Stimulated activated CD4-positive, alpha-beta T cell treated with anti-CD3 and anti-CD28 coated beads, Interleukin-1b, Interleukin-23, amount 100 ng/mL, for 4 hours (primary cell): ENCODE measurements at places on chromosomes 3 and 15.

GRCh38 chr3:30952786-30953185, 58.3 kb upstream of the GADL1 start:
- DNase-seq = no peak

GRCh38 chr3:155386919-155387318, 93.4 kb upstream of the STRIT1 start:
- DNase-seq = no peak

GRCh38 chr15:58487041-58487723, 55.4 kb downstream of the LIPC start:
- DNase-seq = no peak

GRCh38 chr3:16515885-16516420, 2.5 kb upstream of the RFTN1 start:
- no peak for DNase-seq

GRCh38 chr15:80875568-80876347, 96.6 kb downstream of the CEMIP start:
- DNase-seq = no peak

DNA sequence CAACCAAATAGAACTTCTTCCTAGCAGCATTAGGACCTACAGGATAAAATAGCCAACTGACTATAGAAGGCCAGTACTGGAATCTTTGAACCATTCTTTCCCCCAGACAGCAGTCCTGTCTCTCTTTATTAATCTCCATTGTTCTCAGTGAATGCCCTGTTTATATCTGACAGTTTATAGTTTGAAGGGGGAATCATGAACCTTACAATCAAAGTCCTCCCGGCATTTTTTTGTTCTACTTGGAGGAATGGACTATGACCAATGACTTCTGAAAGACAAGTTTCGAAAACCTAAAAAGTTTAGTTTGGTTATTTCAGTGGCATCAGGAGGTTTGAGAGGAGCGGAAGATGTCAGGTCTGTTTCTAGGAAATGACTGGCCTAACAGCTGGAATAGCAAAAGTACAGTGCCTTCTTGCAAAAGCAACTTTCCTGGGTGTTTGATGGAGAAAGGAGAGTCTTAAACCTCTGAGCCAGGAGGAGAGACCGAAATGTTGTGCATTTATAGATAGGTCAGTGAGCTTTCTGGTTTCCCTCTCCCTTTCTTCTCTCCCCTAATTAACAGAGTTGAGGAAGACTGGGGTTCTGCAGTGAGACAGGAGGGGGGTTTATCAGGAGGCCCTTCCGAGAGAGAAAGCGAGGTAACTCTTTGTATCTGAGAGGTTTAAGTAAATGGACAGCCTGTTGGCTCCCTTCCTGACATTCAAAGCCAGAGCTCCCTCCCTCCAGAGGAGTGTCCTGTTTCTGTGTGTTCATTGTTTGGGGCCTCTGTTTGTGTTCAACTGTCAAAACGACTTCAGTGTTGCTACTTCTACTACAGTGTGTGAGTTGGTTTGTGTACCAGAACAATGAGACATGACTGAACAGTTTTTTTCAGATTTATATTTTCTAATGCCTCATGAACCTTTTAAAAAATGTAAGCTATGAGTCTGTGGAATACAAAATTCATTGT, 383.0 kb upstream of the RARB start:
- DNase-seq = no peak

DNA sequence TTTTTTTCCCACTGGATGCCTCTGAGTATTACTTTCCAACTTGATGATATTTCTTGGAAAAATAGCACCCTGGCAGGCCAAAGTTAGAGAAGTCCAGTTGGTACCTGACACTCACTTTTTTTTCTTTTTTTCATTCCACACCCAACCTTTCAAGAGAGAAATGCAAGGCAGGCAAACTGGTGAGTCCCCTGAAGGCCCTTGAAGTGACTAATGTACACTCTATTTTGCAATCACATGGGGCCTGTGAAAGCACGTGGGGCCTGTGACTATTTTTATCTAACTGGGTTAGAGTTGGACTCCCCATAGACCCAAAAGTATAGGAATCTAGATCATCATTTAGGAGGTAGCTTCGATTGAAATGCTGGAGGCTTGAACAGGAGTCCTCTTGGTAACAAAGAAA, 316.7 kb downstream of the CHL1 start:
- no peak for DNase-seq

DNA sequence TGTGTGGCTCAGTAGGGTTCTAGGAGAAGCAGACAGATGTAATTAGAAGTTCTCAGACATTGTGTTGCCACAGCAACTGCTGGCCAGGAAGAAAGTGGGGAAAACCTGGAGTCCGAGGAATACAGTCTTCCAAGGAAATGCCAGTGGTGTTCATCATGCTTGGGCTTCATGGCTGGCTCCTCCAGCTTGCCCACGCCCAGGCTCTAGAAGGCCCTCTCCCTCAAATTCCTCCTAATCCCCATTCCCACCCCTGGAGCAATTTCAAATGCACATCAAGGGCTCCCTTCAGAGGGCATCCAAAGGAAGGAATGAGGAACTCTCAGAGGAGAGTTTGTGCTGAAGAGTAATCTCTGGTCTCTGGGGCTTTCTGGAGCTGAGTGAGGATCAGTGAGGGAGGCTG, 21.9 kb downstream of the FSTL1 start:
- DNase-seq = no peak

GRCh38 chr15:38868326-38869114, 303.9 kb upstream of the RASGRP1 start:
- DNase-seq = no peak

DNA sequence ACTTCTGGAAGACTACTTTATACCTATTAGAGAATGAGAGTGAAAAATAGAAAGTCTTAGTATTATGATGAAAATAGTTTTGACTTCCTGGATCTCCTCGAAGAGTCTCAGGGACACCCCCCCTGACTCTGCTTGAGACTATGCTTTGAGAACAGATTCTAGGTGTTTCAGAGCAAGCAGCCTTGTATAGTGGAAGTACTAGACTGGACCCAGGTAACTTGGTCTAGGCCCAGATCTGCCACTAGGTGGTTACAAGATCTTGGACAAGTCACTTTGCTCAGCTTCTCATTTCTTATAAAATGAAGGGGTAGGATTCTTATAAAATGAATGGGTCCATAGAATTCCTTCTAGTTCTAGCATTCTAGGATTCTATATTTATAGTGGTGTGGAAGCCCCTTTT, 9.1 kb downstream of the ABHD5 start:
- no peak for DNase-seq

GRCh38 chr15:53837263-53837662, 77.8 kb upstream of the WDR72 start:
- DNase-seq = no peak

DNA sequence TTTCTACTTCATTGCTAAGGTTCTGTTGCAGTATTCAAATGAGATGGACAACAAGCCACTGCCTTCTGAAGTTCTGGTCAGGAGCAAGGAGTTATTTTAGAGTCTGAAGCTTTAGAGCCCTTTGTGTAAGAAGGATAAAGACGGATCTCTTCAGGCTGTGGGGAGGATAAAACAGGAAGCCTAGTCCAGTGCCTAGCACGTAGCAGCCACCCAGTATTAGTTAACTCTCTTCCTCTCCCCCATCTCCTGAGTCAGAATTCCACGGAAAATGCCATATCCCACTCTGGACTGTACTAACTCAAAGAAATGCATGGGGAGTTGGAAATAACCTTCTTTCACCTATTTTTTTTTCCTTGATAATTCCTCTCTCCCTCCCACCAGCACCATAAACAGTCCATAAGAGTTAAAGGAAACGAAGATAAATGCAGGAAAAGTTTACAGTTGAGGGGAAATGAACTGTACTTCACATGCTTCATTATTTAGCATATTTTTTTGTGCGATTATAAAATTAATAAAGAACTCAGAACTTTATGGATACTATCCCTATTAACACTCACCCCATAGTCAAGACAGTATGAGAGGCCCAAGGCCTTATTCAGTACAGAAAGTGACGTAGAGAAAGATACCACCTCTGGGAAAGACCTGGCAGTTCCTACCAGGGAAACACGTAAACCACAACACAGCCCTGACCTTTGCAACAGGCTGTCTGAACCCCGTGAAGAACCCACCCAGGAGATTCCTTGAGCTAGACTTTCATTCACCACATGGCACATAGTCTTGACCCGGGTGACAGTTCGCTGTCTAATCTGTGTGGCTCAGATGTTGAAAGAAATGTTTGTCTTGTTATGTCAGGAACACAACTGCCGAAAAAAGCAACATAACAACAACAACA, 9.2 kb downstream of the IGF2BP2 start:
- no peak for DNase-seq

DNA sequence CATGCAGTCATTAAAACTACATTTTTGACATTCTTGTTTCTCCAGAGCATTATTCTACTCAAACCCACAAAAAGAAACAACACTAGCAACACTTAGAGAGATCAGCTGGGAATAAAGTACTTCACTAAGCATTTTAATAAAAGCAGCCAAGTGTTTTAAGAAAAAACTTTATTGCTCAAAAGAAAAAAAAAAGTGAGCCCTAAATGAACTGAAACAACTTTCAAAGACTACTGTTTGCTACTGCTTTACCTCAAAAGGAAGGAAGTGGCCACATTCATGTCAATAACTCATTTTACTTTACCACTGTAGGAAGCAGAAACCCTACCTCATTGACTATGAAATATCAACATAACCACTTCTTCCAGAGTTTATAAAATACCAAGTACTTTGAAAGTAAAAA, 91.3 kb downstream of the UACA start:
- DNase-seq = no peak

- DNase-seq = no peak
Measured at GRCh38 chr15:45903283-45903682, 268.5 kb downstream of the SQOR start.

DNA sequence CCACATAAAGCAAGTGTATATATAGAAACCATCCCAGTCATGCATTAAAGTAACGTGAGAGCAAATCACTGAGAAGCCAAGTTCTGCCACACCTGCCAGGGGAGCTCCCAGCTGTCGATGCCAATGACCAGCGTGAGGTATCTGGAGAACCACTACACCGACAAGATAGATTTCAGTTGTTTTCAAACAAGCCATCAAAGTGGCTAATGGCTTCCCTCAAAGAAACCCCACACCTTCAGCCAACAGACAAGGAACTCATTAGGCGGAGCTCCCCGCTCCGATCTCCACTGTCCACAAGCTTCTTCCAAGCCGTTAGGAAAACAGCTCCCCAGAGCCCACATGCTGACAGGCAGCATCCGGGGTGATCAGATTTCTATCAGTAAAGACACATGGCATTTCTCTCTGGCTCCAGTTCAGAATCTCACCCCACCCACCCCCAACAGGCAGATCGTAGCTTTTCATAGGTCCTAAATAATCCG, 54.2 kb upstream of the SPATA12 start:
- no peak for DNase-seq

DNA sequence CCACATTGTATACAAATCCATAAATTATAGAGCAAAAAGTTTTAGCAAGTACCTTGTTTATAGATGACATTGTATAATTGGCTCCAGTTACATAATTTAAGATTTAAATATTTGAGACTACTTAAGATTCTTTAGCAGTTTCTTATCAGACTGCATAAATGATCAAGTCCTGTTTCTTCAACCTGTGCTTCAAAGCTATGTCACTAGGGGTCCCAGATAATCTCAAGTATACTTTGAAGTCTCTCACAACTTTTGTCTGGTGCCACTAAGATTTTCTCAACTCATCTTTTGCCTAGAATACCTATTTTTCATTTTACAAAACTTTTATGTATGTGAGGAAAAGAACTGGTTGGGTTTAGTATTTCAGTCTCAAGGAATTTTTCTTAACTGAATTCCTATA, 205.5 kb downstream of the STAG1 start:
- DNase-seq = no peak

DNA sequence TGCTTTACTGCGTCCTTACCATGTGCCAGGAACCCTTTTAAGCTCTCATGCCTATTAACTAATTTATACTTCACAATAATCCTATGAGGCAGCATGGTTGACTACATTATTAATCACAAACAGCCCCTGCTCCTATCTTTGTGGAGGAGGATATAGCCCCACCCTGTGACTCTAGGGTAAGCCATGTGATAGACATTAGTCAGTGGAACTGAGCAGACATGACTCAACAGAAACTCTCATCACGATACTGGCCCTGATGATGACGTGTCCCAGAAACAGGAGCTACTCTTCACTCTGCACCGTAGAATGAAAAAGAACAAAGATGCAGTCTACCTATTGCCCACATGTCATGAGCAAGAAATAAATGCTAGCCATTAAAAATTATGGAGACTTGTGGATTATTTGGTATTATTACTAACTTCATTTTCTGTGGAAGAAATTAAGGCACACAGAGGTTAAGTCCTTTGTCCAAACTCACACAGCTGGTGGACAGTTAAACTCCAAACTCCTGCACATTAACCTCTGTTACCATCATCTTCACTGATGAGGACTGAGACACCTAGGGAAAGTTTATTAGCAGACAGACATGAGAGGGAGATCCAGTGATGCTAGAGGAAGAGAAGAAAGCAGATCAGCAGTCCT, 51.2 kb downstream of the CFAP20DC start:
- DNase-seq = no peak

- DNase-seq = no peak
Measured at GRCh38 chr3:45003859-45004258, 22.2 kb upstream of the CLEC3B start.

DNA sequence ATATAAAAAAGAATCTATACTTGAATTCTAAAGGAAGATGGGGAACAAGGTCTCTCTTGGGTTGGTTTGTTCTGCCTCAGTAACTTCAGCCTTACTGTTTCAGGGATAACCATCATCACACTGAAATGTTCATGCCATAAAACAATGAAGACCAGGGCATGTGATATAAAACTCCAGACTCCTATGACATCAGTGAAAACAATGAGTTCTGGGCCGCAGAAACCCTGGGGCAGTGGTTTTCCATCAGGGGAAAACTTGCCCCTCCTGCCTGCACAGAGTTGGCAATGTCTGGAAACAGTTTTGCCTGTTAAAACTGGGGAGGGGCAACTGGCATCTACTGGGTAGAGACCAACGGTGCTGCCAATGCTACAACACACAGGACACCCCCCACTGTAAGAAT, 46.8 kb downstream of the CA12 start:
- DNase-seq = no peak

DNA sequence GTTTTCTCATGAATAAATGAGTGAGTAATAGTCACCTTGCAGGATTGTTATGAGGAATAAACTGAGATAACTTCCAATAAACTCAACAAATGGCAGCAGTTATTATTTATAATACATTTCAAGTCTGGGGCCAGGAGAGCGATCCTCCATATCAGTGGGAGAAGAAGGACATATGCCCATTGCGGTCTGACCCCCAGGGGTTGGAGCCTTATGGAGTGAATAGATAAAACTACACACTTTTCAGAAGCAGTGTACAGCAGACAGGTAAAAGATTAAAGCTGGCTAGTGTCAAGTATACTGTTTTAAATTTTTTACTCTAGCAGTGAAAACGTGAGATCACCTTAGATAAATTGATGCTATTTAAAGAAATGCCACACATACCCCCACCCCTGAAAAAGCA, 43.5 kb downstream of the DIPK2A start:
- no peak for DNase-seq

GRCh38 chr3:128316481-128316891, 150.2 kb downstream of the DNAJB8 start:
- DNase-seq = peak; percentile 49

- no peak for DNase-seq
Measured at GRCh38 chr3:114877378-114878113, 269.5 kb downstream of the ZBTB20 start.

GRCh38 chr3:52623234-52623792, 62.4 kb downstream of the PBRM1 start:
- no peak for DNase-seq

- no peak for DNase-seq
Measured at GRCh38 chr3:181729341-181729869, 17.7 kb downstream of the SOX2 start.
